ENCODE measurements at places on chromosomes 11 and 22.

DNA sequence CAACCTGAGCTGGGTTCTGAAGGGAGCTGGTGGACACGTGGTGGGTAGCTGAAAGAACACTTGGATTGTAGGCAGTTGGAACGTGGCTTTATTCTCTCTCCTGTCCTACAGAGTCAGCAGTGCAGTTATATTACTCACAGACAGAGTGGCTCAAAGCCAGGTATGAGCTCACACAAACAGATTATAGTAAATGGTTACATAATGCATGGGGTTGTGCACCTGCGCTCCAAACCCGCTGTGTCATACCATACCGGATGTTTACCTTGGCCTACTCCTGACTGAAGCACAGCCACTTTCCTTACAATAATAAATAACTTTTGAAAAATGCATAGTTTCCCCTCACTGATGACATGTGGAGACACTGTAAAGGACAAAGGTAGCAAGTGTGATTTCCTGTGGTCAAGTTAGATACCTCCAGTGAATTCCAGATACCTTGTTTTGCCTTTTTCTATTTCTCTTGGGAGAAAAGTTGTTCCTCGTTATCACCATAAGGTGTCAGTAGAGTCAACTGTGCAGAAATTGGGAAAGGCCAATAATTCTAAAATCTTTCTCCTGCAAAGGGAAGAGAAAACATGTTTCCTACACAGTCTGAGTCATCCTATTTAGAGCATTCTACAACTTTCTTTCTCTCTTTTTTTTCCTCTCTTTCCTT is 13.5 kb downstream of the MS4A6A start:
- no peak for DNase-seq

DNA sequence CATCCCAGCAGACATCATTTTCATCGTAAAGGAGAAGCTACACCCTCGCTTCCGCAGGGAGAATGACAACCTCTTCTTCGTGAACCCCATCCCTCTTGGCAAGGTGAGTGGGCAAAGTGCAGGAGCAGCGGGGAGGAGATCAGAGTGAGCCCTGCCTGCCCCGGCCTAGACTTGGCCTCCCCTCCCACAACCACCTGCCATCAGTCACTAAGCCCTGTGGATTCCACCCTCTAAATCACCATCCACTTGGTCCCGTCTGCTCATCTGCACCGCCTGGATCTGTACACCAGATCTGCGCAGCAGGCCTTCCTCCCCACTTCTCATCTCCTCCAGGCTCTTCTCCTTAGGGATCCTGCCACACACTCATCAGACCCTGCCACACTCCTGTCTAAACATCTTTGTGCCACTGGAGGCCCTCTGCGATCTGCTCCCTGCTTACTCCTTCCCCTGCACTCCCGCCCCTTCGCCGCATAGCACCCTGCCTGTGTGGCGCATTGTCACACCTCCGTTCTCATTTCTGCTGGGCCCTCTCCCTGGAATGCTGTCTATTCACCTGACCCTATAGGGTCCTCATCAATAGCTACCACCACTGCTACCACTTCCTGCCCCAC is 14.2 kb downstream of the UCP2 start:
- DNase-seq: no peak

- no peak for DNase-seq
These were observed 155.1 kb downstream of the HIPK3 start for GRCh38 chr11:33412241-33412640.

- DNase-seq: no peak
These were observed 34.7 kb downstream of the ALG9 start for GRCh38 chr11:111836721-111837120.

DNA sequence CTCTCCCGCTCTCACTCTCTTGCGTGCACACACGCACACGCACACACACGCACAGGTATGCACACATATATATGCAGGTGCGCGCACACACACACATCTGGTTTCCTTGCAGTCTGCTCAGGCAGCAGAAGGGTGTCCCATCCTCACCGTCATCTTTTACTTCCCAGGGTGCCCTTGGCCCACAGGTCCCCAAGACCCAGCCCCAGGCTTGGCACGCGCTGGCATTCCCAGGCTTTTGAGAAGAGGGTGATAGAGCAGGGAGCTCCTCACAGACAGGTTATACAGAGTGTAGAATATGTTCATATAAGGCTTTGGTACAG is 52.0 kb upstream of the SPATA19 start:
- DNase-seq: no peak

Data from fibroblast of skin of scalp (primary cell).